Kidney epithelial cell (primary cell): ENCODE measurements at places on chromosomes 4 and X. TPM values are rescaled to one million over a fixed set of nuclear protein-coding genes. Genes with fewer than 3 reads are reported as not detected.

DNA sequence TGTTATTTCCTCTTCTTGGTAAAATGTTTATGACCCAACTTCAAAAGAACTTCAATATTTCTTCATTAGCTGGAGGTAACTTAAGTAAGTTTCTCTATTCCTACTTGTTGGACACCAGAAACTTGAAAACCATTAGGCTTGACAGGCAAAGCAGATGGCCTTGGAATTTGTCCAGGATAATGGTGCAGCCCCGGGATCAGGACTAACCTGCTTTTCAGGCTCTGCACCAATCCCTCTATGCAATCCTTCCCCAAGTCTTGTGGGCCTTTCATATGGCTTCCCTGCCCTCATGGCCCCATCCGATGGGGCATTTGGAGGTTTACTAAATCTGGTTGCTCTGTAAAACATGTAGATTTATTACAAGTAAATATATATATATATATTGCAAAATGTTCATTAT is 68.5 kb downstream of the SPINK2 start:
- DNase-seq = no peak

GRCh38 chr4:96316776-96317175 is 476.9 kb downstream of the PDHA2 start:
- no peak for DNase-seq

GRCh38 chrX:104864296-104864695 is 298.3 kb downstream of the IL1RAPL2 start:
- no peak for DNase-seq

DNA sequence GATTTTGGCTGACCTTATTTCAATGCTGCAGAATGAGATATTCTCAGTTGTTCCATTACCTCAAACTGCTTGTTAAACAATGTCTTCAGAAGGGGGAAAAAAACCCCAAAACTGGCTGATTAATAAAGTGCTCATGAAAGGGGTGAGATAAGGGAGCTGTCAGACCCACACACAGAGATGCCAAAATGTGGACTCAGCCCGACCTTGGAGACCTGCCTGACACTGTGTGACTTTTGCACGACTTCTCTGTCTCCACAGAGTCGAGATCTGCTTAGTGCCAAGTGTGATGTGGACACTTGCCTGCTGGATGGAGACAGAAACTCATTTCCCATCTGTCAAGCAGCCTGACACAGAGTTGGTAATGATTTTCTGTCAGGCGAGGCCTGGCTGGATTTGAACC is 31.5 kb downstream of the REELD1 start:
- DNase-seq = no peak

PROM1 gene
- total RNA-seq = 69.0 and 74.8 TPM in 2 replicates

DNA sequence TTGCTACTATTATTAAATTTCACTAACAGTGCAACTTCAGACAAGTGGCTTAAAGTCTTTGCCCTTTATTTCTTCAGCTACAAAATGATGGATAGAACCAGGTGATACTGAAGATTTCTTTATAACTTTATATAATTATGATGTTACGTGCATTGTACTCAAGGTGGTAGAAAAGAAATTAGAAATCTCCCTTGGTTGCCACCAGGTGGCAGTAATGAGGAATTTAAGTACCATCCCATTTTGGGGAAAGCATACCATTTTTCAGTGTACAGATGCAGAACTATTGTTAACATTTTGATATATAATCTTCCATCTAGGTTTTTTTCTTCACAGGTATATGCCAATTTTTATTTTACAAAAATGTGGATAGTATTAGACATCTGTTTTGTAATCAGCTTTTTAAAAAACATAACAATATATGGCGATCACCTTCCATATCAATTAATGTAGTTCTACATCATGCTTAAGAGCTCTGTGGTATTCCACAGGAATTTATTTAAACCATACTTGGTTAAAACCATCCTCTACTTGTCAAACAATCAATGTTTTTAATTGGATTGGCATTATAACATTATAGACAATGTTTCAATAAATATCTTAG is 37.7 kb upstream of the RAB33B start:
- DNase-seq = peak; percentile 2

DNA sequence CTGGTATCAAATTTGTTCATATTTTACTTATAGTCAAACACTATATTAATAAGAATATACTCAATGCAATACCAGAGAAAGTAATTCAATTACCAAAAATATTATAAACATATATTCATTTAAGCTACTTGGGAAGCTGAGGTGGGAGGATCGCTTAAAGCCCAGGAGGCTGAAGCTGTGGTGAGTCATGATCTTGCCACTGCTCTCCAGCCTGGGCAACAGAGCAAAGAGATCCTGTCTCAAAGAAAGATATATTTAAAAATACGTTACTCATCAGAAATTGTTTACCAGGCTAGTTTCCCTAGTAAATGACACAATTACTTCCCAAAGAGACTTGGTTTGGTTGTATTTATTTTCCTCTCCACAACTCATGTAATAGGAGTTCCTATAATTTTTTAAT is 433.6 kb downstream of the GASK1B start:
- peak; percentile 34 for DNase-seq

RENBP gene
- total RNA-seq = 22.9 and 38.7 TPM in 2 replicates

DNA sequence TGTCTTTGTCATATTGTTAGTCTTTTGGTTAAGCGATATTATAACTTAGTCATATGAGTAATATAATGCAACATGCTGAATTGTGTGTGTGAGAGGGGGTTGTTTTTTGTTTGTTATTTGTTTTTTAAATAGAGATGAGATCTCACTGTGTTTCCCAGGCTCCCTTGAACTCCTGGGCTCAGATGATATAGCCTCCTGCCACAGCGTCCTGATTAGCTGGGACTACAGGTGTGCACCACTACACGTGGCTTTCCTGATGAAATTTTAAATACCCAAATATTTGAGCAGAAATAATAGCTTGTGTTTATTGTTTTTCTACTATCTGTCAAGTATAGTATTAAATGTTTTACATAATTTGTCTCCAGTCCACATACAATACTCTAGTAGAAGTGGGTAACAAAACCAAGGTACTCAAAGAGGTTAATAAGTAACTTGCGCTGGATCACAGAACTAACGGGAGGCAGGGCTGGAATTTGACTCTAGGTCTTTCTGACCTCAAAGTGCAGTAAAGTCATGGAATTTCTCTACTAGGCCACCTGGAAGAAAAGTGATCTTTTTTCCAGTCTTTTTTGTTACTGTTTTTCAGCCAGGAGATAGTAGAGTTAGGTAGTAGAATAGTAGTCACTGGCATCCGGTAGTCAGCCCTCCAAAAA is 47.8 kb downstream of the CLCN3 start:
- DNase-seq = peak; percentile 16

- DNase-seq = no peak
Measured at GRCh38 chr4:88722828-88723227, 25.2 kb upstream of the NAP1L5 start.

POU3F4 gene
- 0.17 and 0.55 TPM in 2 replicates for total RNA-seq

- DNase-seq = no peak
Measured at GRCh38 chr4:8786166-8786565, 85.5 kb downstream of the HMX1 start.

DNA sequence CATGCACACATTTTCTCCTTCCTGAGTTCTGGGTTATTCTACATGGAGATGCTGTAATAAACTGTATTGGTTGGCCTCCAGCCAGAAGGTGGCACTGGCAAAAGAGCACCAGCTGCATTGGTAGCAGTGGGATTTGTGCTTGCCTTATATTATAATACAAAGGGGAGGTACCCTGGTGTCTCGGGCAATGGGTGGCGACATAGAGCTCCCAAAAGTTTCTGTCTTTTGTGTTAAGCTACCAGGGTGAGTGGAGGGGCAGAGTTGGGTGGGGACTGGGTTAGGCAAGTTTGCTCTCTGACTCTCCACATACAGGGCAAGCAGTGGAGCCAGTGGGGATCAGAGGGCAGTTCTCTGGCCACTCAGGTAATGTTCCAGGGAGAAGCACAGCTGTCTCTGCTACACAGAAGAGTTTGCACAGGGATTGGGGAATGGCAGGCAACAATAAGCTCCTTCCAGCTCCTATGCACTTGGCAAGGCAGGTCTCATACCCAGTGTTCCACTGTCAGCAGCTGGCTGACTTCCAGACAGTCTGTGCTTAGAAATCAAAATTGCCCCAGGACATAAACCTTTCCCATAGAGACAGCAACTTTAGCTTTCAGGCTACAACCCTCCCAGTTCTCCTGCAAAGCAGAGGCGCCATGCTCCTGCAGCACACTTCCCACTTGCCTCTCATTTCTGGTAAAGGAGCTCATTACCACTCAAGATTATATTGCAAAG is 463.9 kb upstream of the PCDH7 start:
- no peak for DNase-seq

SPIN2A gene
- 0.07 TPM in 1 of 2 replicates, not detected in the other for total RNA-seq

GPR143 gene
- 18.7 and 21.1 TPM in 2 replicates for total RNA-seq

DNA sequence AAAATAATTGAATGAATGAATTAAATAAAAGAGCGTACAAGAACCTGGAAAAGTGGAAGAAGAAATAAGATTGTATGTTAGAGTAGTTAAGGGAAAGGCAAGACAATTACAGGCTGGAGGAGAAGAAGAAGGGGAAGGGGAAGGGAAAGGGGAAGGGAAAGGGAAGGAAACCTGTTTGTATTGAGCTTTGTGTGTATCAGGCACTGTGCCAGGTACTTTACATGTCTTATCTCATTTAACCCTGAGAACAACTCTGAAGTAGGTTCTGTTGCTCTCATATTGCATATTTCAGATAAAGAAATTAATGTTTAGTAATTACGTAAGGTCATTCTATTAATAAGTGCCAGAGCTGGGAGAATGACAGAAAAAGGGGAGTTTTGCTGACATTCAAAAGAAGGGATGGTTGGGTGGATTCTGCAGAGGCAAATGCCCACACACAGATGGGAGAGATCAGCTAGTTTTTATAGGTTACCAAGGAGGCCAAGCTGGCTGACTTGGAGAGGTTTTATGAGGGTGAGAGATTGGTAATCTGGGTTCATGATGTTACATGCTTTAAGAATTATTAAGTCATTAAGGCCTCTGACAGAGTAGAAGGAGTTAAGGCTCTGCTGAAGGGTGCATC is 92.3 kb upstream of the LCORL start:
- no peak for DNase-seq

DNA sequence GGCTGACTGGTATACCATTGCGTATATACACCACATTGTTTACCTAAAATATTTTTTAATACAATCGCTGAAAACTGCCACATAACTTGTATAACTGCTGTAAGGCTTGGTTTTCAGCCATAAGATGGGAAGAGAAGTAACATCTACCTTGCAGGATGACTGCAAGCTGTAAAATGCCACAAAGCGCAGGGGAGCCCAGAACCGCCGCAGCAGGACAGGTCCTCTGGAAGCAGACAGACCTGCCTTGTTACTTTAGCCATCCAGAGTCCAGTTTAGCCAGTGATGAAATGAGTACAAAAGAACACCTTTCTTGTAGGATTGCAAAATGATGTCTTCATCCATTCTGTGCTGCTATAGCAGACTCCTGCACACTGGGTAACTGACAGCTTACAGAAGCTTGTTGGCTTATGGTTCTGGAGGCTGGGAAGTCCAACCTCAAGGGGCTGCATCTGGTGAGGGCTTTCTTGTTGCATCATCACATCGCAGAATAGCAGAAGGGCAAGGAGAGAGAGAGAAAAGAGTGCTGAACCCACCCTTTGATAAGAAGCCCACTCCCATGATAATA is 4.1 kb upstream of the CTBP1 start:
- no peak for DNase-seq

OTUD6A gene
- not detected in 2 replicates for total RNA-seq

- DNase-seq = no peak
Measured at GRCh38 chr4:77007358-77008230, 58.0 kb downstream of the SEPTIN11 start.

DNA sequence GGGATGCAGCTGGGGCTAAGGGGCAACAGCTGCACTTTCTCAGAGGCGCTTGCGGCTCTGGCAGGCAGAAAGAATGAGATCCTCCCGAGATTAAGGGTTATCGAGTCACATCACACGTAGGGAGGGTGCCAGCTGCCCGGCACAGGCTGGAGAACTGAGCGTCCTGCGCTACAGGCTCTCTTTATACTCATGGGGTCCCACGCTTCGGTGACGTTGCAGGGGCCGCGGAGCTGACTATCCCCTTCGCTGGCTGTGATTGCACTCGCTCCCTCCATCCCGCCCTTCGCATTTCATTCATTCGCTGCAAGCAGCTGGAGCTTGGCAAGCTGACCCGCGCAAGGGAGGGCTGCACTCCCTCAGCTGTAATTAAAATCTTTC is at the start of gene TACR3:
TACR3 (minus strand) TSS at position 156 of the 378 bp plus-strand sequence. CDS start 310 bp downstream, outside the sequence.
- no peak for DNase-seq

GRCh38 chr4:130238121-130238520 is 1142.2 kb downstream of the C4orf33 start:
- no peak for DNase-seq

- DNase-seq = no peak
Measured at GRCh38 chrX:124690495-124690894, 344.1 kb downstream of the SH2D1A start.

DNA sequence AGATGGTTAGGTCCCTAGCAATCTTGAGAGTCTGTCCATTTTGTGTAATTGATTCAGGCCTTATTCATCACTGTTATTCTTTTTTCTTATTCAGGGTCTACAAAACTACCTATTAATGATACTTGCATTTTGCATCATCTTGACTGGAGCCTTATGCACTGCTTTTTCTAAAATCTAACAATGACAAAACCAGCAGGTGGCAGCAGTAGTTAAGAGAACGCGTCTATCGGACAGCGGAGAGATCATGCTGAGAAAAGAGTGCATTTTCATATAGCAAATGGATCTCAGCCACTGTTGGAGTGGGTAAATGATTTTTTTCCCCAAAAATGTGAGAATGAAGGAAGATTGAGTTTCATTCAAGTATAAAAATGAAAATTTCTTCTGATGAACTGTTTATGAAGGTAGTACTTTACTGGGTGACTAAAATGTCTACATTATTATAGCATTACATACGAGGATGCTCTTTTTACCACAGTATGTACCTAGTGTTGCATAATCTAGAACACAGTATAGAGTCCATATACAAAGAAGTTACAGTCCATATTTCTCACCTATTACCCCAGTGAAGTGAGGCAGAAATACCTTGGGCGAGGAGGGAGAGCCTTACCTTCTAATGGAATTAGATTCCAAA is 43.2 kb downstream of the TMEM144 start:
- peak; percentile 9 for DNase-seq

NUDT11 gene
- 8.5 and 8.9 TPM in 2 replicates for total RNA-seq

- no peak for DNase-seq
Measured at GRCh38 chr4:11428231-11428898, at the start of gene HS3ST1. Gene HS3ST1, minus strand, starts transcription at chr4:11428894. Its CDS starts 28,889 bp downstream, at chr4:11400005.

DNA sequence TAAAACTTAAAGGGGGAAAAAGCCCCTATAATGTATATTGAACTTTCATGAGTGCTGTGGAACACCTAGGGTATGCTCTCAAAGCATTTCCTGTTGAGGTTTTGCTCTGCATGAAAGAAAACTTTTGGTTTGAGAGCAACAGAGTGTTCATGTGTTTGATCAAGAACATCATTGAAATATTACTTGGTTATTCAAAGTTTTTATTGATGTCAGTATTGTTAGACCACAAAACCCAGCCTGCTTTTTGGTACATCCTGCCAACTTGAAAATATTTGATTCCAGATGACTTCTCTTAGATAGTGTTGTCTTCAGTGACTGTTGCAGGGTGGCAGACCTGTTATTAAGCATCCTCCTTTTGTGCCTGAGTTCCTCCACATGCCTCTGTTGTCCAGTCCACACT is 68.0 kb downstream of the N4BP2 start:
- DNase-seq = no peak

AMBN gene
- not detected in 2 replicates for total RNA-seq

BEX4 gene
- total RNA-seq = 80.8 and 84.0 TPM in 2 replicates

GRCh38 chr4:127788517-127788916 is 6.4 kb downstream of the HSPA4L start:
- no peak for DNase-seq
